Activated CD4-positive, alpha-beta T cell treated with anti-CD3 and anti-CD28 coated beads for 48 hours (primary cell): ENCODE measurements at places on chromosomes 13 and 19.

DNA sequence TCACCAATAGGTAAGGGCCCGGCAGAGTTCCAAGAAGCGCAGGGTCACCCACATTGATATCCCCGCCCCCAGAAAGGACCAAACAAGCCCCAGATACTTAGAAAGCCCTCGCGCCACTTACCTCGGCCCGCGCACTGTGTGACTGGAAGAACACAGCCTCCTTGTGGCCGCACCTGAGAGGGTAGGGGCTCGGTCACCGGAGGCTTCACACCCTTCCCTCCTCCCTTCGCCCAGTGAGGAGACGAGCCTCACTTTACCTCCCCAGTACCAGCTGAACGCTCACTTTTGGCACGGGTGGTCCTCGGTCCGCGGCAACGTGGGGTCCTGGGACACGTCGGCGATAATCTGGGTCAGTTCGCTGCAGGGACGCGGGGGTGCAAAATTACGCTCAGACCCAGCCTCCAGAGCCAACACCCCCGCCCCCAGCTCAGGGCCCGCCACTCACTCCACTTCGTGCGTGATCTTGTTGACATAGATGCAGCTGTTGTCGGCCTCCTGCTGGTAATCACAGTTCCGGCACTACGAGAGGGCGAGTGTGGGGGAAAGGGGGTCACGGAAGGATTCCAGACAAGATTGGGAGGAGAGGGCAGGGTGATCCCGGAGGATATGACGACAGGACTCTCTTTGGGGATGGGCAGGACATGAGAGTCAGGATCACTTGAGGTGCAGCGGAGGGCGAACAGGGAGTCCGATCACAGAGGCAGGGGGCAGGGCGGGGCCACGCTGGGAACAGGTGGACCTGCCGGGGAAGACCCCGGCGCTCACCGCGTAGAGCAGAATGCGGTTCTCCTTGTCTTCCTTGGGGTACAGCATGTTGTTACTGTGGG lies 568 bp downstream of the POLR2I start:
- peak; percentile 37 for DNase-seq

- DNase-seq = no peak
Measured at GRCh38 chr13:107900775-107901174, 314.6 kb downstream of the LIG4 start.

- no peak for DNase-seq
Measured at GRCh38 chr13:42645717-42646116, 71.8 kb downstream of the TNFSF11 start.

DNA sequence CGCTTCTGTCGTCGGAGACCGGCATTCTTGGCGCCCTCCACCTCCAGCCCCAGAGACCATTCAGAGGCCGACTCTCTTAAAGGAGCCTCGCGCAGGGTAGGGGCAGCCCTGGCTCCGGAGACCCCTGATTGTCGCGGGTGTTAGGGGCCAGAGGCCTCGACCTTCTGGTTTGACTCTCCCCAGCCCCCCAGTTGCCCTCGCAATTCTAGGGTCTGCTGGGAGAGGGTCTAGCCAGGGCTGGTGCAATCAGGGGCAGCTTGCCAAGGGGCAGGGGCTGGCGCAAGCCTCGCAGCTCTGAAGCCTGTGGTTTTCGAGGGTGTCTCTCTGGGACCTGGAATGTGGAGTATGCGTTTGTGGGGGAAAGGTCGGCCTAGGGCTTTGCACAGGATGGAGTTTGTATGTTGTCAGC lies 1.6 kb upstream of the SLC7A10 start:
- no peak for DNase-seq

GRCh38 chr13:36847606-36848005 lies 28.6 kb downstream of the RFXAP start:
- no peak for DNase-seq

- no peak for DNase-seq
Measured at GRCh38 chr13:110490009-110490770, 71.3 kb downstream of the RAB20 start.

DNA sequence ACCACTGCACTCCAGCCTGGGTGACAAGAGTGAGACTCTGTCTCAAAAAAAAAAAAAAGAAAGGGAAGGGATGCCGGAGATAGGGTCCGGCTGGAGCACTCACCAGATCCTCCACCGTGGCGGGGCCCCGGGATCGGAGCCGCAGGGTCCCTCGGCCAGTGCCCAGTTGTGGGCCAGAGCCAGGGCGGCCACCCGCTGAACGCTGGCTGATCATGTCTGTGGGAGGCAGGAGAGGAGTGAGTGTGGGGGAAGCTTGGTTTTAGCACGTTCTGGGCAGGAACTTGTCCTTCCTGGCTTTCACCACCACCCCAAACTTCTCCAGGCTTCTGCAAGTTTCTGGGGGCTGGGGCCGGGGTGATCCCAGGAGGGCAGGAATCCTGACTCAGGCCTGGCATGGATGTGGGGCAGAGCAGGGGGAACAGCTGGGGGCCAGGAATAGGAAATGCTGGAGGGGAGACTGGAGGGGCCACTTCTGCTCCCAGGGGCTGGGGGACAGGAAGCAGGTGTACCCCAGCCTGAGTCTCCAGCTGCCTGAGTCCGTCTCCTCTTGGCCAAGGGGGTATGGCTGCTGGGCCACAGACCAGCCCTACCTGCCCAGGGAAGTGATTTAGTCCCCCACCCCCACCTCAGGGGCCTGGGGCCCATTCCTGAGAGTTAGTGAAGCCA lies 4.3 kb upstream of the PTGER1 start:
- DNase-seq = no peak

GRCh38 chr19:4304538-4305256 lies at the start of gene FSD1:
TSS of gene FSD1 (plus strand) at chr19:4304598. CDS start at chr19:4304747, 149 bp downstream.
- DNase-seq = peak; percentile 88

DNA sequence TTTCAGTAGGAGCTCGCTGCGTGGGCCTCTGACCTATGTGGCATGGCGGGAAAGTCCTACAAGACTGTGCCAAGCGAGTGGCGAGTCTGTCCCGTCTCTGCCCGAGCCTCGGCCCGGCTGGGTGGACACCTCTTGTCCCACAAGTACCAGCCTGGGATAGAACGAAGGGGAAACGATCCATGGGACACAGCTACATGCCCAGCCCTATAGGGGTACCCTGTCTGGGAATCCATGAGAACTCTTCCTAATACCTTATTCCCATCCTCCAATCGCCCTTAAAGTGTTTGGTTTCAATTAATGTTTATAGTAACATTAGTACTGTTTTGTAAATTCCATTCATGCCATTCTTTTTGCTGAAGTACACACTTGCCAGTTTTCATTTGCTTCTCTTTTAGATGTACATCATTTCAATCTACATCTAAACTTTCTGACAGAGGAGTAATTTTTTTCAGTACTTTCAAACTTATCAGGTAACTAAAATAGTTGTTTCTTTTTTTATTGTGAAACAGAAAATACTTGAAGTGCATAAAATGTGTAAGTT lies 667 bp upstream of the ZNF790 start:
- DNase-seq = no peak
